NCI-H2107 (cell line): ENCODE measurements at places on chromosomes 2 and 18.

DNA sequence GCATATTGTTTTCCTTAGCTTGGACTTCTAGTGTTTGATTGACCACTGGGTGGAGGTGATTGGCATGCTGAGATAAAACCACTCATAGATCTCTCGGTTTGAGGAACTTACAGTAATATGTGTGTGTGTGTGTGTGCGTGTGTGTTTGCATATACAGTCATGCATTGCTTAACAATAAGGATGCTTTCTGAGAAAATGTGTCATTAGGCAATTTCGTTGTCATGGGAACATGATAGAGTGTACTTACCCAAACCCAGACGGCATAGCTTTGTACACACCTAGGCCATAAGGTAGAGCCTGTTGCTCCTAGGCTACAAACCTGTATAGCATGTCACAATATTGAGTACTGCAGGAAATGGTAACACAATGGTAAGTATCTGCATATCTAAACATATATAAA lies 167.3 kb downstream of the NYAP2 start:
- no peak for DNase-seq

- DNase-seq: no peak
These were observed 68.7 kb upstream of the EDAR start for GRCh38 chr2:109057686-109058085.

- DNase-seq: no peak
These were observed 107.7 kb downstream of the COL6A3 start for GRCh38 chr2:237306083-237306786.

DNA sequence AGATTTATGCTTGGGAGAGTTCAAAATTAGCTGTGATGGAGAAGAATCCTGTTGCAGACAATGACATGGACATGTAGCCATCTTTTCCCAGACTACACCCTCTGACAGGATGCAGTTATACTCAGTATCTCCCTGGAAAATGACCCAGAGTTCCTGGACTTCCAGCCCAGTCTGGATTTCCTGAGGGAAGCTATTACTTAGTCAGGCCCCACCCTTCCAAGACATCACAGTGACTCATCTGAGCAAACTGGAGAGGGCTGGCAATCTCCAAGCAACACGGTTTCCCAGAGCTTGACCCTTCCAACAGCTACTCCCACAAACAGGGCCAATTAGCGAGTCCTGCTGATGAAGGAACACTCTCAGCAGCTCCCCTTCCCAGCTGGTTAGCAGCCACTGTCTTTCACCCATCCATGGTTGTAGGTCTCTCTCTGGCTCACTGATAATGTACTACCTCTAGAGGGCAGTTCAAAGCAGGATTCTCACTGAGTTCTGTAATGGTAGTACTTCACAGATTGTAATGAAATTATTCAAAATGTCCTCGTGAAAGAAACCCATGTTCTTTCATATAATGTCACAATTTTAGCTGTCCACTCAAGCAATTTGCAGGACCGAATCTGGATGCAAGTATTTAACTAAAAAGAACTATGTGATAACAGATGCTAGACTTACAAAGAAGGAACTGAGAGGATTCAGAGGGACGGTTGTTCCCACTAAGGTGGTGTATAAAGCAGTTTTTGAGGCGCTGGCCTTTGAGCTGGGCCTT lies 110.2 kb downstream of the MDH1 start:
- no peak for DNase-seq

DNA sequence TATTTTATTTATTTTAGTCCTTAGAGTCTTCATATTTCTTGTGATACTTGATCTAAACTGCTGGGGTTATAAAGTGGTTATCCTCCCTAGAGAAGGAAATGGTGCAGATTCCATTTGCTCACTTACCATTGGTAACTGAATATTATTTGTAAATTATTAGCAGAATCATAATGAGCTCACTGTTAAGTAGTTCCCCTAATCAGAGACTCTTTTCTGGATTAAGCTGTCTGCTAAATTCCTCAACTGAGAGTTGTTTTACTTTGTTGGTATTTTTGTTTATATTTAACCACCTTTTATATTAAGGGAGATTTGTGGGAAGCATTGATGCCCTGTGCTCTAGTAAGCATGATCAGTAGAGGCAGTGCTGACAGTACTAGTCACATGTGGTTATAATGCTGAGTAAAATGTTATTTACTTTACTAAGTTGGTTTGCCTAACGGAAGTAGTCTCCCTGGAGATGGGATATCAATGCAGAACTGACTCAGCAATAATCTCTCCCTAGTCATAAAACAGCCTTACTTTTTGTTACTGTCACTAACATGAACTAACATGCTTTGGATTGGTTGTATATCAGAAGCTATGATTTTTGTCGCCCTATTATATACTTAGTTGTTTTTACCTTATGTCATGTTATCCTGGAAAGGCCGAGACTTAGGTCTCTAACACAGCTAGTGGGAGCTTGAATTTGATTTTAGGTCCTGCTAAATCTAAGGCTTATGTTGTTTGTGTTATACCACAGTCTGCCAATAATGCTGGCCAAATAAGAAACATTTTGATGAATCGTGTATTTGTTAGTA lies 166.7 kb downstream of the MCFD2 start:
- DNase-seq: no peak

DNA sequence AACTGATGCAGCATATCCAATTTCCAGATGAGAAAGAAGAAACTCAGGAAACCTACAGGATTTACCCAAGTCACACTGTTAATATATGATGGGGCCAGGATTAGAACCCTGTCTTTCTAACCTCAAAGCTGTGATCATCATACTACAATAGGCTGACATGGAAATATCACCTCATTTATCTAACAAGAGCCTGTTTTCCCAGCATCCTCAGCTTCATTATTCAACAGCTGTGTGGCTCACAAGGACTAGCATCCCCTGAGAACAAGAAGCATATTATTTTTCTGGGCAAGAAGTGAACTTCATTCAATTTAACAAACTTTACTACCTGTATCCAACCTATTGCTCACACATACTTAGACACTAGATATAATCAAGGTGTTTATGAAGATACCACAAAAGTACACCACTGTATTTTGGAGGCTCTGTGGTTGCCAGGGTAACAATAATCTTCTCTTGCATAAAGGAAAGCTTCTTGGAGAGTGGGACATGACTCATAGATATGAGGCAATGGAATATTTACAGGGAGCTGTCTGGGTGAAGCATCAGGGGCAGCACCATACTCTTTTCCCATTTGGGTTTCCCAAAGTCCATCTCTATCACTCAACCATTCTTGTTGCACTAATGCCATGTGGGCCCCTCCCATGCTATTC lies 218.2 kb downstream of the RAD51AP2 start:
- no peak for DNase-seq

- no peak for DNase-seq
These were observed 24.4 kb downstream of the SATB2 start for GRCh38 chr2:199433204-199433832.

GRCh38 chr2:239928391-239929350 lies 96.5 kb downstream of the NDUFA10 start:
- DNase-seq: peak; percentile 70

DNA sequence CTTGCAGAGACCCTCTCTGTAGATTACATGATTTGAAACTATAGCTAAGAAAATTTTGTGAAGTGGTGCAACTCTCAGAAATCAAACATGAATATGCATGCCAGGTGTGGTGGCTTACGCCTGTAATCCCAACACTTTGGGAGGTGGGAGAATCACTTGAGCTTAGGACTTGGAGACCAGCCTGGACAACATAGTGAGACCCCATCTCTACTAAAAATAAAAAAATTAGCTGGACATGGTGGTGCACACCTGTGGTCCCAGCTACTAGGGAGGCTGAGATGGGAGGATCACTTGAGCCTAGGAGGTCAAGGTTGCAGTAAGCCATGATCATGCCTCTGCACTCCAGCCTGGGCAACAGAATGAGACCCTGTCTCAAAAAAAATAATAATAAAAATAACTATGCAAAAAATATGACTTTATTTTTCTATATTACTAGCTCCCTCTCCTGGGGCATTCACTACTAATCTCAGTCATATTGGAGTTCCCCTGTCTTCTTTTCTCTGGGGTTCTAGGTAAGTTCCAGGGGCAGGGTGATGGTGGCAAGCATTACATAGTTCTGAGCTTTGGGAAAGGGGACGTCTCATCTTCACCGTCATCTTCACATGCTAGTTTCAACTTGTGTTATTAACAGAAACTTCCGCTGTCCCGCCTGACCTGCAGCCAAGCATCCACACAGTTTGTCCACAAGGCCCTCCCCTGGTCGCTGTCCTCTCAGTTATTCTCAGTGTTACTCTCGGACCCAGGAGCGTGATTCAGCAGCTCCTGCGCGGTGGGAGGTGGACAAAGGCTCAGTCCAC lies 96.8 kb upstream of the MBOAT2 start:
- DNase-seq: no peak

DNA sequence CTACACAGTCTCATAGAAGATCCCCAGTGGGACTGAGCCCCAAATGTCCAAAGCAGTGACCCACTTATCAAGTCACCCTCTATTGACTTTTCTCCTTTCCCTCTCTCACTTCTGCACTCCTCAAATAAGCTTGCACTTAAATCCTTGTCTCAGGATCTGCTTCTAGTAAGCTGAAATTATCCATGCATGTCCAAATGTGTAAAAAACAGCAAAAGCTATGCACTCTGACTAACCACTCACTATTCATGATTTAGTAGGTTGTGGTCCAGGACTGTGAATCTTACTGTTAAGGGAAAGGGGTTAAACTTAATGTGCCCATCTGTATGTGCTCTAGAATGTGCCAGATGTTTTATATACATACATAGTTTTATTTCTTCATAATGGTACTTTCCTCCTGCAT lies 115.4 kb downstream of the SCG2 start:
- DNase-seq: no peak

GRCh38 chr2:191349990-191350389 lies 104.8 kb downstream of the MYO1B start:
- no peak for DNase-seq

GRCh38 chr2:220937245-220937644 lies 634.9 kb downstream of the EPHA4 start:
- DNase-seq: no peak

DNA sequence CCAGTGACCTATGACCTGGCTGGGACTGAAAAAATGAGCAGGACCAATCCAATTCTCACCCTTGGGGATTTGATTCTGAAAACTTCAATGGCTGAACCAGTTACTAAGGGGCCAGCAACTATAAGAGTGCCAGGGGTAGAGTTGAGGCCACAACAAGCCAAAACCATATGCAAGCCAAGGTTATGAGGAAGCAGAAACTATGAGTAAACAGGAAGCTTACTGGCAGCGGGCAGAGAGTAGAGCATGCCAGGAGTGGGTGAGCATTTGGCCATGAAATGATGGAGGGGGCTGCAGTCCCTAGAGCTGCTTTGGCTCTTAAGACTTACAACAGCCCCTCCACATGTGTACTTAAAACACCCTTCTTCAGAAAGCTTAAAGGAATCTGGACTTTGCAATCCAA lies 82.4 kb downstream of the RBMS1 start:
- DNase-seq: no peak

DNA sequence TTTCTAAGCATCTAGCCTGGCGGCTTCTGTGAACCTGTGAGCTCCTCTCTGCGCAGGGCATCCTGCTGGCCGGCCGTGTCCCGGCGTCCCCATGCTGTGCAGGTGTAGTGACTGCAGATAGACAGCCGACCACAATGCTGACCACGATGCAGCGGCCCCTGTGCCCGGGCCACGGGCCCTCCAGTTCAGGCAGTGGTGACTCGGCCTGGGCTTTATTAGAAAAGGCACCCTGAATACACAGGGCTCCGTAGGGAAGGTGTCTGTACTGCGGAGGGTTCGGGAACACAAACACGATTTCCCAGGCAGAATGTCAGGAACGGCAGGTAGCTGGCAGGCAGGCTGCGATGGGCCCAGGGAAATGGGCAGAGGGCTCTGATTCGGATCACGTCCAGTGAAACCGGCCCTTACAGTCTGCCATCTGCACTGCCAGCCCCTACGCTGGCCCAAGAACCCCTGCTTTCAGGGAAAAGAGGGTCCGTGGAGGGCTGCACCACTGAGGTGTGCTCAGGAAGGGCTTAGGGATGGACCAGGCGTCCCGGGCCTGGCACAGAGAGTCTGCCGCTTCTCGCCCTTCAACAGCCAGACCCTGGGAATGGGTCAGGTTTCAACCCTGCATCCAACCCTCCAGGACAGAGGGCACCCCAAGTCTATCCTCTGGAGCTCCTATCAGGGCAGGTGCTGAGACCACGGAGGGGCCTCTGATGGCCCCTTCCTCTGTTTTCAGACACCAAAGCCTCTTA lies 196.5 kb downstream of the HDAC4 start:
- DNase-seq: no peak

GRCh38 chr2:173441222-173441621 lies 86.5 kb downstream of the CDCA7 start:
- no peak for DNase-seq

- no peak for DNase-seq
These were observed 147.7 kb downstream of the TWIST2 start for GRCh38 chr2:238995634-238996033.

GRCh38 chr18:79693561-79694205 lies 14.1 kb downstream of the CTDP1 start:
- DNase-seq: no peak

DNA sequence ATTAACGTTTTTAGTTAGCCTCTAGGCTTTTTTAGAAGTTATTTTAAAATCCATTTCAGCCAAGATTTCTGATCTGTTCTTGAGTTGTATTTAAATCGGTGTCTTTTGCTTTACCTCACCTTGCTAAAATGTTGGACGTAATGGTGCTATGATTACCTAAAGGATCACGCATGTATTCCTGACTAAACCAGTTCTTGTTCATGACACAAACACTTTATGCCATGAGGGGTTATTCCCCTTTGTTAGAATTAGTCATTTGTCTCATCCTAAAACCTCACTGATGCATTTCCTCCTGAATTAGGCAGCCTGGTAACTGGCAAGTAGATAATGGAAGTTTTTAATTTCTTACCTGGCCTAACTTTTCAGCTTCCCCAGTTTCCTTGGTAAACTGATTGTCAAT lies 185.4 kb upstream of the TANK start:
- no peak for DNase-seq

DNA sequence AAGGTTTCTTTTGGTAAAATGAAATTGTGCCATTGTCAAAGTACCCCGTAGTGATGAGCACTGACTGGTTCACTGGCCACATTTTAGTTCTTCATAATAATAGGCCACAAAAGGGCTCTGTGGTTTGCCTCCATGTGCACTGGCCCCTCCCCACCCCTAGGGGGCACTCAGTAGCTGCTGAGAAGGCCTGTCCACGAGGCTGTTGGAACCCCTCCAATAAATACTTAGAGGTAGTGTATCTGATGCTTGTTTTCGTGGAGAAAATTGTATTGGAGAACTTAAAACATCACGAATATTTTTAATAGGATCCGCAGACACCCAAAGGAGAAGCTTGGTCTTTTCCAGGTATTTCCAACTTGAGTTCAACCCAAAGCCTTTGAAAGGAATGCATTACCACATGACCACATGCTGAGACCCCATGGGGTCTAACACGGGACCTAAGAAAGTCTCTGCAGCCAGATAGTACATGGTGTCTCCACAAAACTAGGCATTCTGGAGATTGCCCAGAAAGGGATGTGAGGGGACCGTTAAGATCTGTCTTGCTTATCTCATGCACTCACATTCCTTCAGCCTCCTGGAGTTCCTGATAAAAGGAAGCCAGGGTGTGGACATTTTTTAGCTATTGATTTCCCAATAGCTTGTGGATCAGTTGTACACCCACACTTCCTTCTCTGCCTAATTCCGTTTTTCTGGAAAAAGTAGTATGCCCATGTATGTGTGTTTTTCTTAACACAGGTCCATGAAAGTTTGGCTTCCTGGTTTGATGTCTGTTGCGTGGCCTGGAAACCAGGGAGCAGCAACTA lies 28.5 kb upstream of the NOSTRIN start:
- DNase-seq: peak; percentile 15
